NCI-H345 (cell line): ENCODE measurements at places on chromosomes 2 and 18.

DNA sequence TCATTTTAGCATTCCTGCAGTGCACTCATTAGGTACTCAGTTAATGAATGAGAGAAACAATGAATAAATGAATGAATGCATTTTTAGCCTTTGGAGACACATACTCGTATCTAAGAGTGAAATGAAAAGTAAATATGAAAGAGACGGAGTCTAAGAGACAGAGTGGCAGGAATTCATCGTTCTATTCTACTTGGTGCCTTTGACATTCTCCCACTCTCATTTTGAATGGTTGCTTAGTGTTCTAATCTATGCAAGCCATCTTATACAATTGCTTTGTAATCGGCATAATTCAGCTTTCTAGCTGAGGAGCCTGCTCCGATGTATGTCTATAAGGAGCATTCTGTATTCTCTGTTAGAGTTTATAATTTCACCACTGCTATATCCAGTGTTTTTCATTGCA, 554.9 kb downstream of the PLCL1 start:
- no peak for DNase-seq

DNA sequence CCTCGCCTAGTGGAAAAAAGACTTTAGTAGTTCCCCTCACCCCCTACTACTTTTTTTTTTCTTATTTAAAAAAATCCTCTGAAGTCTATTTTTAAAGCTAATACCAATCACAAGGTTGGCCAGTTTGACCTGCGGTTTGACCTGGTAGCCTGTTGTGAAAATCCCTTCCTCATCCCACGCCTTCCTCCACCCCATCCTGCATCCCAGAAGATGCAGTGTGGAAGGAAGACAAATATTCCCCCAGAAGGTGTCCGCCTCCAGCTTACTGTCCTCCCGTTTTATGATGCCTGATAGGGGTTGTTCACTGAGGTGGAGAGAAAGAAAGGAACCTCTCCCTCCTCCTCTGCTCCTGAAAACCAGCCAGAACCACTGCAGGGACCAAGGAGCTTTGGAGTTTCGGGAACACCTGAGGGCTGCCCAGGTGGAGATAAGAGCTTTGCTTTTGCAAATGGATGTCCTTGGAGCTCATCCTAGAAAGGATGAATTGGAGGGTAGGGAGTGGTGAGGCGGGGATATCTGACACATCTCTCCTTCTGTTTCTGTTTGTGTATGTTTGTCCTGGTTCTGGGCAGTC, 909 bp downstream of the ATP6V1C2 start:
- DNase-seq, result no peak

DNA sequence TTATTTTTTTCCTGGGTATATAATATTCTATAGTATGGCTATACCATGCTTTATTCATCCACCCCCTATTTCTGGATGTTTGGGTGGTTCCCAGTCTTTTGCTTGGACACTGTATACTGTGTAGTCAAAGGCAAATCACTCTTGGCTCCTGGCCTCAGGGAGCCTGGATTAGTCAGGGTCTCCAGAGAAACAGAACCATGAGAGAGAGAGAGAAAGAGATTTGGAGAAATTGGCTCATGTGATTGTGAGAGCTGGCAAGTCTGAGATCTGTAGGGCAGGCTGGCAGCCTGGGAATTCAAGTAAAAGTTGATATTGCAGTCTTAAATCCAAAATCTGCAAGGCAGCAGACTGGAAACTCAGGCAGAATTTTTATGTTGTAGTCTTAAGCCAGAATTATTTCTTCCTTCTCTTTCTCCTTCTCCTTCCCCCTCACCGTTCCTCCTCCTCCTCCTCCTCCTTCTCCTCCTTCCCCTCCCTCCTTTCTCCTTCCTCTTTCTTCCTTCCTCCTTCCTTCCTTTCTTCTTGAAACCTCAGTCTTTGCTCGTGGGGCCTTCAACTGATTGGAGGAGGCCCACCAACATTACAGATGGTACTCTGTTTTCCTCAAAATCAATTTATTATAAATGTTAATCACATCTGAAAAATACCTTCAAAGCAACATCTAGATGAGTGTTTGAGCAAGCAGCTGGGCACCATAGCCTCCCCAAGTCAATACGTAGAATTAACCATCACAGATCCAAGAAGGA, 33.0 kb downstream of the CTIF start:
- DNase-seq, result no peak

DNA sequence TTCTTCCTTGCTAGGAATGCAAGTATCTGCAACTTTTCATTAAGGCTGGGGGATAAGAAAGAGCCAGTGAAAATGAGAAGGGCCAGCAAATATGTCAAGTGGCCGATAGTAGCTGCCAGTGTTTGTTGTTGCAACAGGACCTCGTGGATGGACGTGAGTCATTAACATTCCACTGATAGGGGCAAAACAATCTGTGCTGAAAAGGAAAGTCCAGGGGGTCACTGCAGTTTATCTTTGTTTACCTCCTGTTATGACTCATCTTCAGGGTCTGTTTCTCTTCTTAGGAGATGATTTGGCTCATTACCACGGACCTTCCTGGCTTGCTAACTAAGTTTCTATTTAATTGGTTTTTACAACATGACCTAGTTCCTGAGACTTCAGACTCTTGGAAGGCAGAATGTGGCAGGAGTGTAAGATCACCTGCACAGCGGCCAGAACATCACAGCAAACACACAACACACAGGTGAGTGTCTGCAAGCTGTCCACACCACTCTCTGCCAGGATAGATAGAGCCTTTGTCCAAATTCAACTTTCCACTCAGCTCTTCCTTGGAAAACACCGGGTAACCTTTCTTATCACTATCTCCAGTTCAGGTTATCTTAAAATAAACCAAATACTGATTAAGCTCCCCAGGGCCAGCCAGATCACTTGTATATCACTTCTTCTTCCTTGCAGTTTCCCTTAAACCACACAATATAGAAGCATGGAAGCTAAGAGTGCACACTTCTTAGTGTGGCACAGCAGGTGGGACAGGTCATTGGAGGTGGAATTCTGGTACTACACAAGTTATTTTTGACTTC, 157.5 kb upstream of the LMAN1 start:
- DNase-seq, result peak; percentile 5

- DNase-seq, result no peak
Measured at GRCh38 chr2:28365158-28365557, 27.5 kb upstream of the FOSL2 start.

- no peak for DNase-seq
Measured at GRCh38 chr2:138324068-138324771, 177.3 kb upstream of the SPOPL start.

DNA sequence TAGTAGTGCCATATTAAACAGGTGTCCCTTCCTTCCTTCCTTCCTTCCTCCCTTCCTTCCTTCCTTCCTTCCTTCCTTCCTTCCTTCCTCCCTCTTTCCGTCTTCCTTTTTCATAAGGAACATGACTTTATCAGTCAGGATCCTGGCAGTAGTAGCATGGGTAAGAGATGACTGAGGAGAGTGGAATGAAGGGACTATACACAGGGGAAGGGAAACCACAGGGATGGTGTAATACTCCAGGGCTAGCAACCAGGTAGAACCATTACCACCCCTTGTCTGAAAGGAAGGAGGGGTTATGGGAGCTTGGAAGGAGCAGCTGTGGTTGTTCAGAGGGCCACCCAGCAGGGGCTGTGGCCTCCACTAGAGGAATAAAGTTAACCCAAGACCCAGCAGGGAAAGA, 23.2 kb upstream of the KDM3A start:
- DNase-seq, result no peak

DNA sequence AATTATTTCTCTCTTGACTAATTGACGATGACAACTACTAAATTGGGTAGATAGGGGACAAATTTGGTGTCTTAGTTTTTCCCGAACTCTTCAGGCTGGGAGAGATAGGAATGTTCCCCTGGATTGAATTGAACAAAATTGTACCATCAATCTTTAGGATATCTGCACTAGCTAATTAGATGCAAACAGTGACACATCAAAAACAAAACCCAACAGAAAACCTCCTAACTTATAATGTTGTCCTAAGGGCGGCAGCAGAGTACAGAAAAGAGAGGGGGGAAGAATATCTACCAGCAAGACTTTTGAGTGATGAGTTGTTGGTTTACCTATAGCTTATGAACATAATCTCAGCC, 342.9 kb downstream of the INSIG2 start:
- DNase-seq, result no peak

DNA sequence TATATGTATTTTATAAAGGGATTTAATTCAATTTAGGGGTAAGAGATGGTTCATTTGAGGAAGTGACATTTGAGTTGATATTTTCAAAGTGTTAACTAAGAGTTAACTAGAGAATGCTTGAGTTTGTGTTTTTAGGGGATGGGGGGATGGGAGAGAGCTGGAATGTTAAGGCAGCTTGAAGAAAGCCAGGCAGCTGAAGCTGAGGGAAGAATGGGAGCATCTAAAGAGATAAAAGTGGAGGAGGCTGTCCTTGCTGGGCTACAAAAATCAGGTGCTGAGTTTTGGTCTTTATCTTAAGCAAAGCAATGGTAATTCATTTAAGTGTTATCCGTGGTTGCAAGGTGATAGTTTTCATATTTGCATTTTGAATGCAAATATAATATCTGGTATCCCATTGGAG, 9.2 kb downstream of the CHST9 start:
- no peak for DNase-seq

DNA sequence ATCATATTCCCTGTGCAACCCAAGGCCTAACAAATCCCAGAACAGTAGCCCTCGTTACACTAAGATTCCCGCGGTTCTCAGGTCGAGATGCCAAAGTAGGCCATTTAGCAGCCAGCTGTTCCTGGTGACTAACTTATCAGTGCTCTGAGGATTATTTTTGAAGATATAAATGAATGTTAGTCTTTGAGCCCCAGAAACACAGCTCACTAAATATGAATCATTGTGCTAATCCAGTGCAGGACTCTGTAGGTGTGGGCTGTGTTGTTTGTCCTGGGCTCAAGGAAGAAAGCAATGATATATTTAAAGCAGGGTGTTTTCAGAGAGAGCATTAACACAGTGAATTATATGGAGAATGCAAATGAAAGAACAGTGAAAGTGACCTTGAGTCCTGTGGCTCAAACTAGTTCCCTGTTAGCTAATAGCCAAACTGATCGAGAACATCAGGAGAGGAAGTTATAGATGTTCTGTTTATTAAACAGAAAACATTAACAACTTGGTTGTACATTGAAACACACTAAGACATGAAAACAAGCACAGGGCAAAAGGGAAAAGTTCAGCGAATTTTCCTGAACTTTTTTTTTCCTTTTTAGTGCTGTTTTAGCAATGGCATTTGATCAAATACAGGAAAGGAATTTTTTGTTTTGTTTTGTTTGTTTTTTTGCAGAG, 228.3 kb downstream of the RNF152 start:
- no peak for DNase-seq

GRCh38 chr2:209661286-209661894, 110.2 kb upstream of the UNC80 start:
- no peak for DNase-seq

GRCh38 chr2:19876751-19877150, 25.0 kb downstream of the TTC32 start:
- DNase-seq, result no peak

DNA sequence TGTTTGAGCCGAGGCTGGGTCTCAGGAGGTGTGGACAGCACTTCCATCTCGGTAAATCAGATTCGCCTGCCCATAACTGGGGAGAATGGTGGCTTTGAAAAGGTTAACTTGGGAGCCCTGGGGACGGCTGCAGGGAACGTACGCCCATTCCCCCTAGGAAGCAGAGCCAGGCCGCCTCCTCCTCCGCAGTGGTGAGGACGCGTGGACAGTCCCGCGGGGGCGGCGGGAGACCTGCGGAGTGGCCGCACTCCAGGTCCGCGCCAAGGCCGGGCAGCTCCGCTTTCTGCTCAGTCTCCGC, 845 bp upstream of the MYCN start:
- no peak for DNase-seq

- DNase-seq, result peak; percentile 65
Measured at GRCh38 chr18:43830947-43831346, 553.7 kb upstream of the SYT4 start.

GRCh38 chr2:203887677-203888076, 20.1 kb downstream of the CTLA4 start:
- no peak for DNase-seq

- no peak for DNase-seq
Measured at GRCh38 chr2:194176134-194176533, 1480.9 kb upstream of the SLC39A10 start.

DNA sequence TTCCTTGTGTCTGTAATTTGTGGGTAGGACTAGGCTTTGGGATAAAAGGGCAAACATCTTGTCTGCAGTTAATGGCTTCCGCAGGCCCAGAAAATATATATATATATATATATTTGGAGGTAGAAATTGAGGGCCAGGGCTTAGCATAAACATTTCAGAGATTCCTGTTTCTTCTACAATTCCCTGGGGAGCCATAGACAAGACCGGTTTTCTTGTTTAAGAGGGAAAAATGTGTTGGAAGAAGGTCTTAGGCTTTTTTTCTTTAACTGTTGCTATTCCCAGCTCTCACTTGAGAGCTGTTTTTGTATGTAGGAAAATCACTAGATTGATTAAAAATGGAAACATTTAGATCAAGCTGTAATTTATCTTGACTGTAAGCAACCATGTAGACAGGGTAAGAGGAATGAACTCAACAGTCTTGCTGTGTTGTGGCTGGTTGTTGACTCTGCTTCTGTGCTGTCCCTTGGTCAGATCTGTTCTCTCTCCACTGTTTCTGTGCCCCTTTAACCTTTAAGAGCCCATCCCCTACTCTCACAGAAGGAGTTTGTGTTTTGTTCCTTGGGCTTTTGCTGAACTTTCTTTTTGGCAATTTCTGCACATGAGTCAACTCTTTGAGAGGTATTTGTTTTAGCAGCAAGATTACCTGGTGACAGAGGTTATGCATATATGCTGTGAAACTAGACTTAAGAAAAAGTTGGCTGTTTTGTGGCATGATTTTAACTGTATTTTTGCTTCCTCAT, 58.3 kb downstream of the EFEMP1 start:
- DNase-seq, result no peak

DNA sequence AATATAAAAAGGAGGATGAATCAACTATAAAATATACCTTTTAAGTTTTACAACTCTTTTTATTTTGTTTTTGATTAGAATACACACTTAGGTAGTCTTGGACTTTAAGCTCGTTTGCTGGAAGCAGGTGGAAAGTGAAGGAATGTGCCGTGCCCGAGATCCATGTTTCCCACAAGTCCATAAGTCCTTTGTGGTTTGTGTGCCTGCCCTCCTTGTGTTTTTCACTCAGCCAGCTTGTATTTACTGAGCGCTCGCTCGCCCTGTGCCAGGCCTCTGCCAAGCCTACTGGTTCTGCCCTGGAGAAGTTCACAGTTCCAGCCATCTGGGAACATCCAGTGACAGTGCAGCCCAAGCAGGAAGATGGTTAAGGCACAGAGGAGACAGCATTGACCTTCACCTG, 142.6 kb downstream of the MGAT5 start:
- no peak for DNase-seq

GRCh38 chr2:134190807-134191203, 63.1 kb upstream of the MGAT5 start:
- no peak for DNase-seq

DNA sequence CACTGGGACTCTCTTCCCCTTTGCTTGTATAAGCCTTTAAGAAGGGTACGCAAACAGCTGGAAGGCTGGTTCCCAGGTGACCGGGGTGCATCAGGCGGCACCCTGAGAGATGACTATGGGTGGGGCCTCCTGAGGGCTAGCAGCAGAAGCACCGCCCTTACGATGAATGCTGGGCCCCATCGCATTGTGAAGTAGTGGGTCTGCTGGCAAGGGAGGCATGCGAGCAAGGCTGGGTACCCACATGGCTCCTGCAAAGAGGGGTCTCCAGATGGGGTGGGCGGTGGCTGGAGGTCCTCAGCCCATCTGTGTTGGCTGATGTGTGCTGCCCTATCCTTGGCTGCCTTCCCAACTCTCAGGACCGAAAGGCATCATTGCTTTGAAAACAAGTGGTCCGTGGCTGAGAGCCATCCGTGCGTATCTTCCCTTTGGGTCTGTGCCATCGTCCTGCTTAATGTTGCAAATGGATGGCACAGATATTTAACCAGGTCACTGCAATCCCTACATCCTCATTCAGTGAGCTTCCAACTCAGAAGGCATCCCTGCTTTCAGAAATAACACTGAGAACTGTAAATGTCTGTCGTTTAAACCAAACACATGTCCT, 83.5 kb upstream of the GPC1 start:
- DNase-seq, result peak; percentile 94
